Upper lobe of right lung (tissue), 1 donor: ENCODE measurements at places on chromosomes 13 and 19. TPM values are rescaled to one million over a fixed set of nuclear protein-coding genes. Genes with fewer than 3 reads are reported as not detected.

DNA sequence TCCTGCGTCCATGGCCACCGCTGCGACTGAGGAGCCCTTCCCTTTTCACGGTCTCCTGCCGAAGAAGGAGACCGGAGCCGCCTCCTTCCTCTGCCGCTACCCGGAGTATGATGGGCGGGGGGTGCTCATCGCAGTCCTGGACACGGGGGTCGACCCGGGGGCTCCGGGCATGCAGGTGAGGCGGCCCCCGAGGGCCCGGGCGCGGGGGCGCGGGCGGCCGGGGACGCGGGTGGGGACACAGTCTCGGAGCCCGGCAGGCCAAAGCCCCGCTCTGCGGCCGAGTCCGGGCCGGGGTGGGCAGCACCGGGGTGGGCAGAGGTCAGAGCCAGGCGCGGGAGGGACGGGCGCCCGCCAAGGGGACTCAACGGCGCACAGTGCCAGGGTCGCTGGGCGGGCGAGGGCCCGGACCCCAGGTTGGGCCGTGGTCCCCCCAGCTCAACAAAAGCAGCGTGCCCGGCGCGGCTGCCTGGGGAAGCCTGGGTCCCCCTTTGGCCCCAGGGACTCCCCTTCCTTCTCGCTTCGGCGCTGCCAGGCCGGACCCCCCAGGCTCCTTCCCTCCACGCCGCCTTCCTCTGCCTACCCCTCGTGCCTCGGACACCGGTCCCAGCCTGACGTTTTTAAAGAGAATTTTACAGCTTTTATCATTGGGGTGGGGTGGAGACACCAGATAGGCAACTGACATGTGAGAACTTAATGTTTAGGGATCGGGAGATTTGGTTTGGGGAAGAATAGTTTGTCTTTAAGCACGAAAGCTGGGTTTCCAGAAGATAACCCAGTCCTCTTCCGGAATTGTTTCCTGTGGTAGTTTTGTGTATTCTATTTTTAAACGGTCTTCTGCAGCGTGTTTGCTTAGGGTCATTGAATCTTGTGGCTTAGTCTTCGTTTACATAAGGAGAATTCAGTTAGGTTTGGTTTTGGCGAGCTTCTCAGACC lies 509 bp downstream of the TPP2 start:
- H3K27me3 ChIP-seq: no peaks in the 10 kb centered on the region
- DNase-seq: no peak
- peak overlapping the region; percentile 99 for H3K27ac ChIP-seq

DNA sequence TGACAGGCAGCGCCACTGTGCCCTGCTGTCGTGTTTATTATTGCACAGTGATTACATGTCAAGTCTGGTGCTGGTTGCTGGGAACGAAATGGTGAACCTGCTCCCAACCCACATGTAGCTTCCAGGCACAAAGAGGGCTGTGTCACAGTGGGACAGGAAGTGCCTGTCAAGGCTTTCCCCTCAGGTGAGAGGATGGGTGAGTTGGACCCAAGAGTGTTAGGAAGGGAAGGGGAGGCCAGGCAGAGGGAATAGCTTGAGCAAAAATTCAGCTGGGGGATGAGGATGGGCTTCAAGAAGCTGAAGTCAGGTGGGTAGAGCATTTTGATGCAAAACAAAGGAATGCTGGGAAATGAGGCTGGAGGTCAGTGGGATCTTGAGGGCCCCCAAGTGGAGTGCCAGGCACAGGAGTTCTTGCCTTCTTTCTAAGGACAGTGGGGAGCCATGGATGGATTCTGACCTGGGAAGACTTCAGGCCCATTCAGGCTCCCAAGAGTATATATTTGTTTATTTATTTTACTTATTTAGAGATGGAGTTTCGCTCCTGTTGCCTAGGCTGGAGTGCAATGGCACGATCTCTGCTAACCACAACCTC lies 8.5 kb upstream of the QTRT1 start:
- no peak overlapping the region for H3K27ac ChIP-seq
- peaks cover 47% of the 10 kb centered on the region for H3K36me3 ChIP-seq
- no peak for DNase-seq
- peaks cover 7% of the 10 kb centered on the region for H3K4me1 ChIP-seq
- no peaks in the 10 kb centered on the region for H3K27me3 ChIP-seq
- H3K4me3 ChIP-seq: no peak overlapping the region

Gene HIF3A
- total RNA-seq: 63.1 TPM

Gene PPM1N
- 0.67 TPM for total RNA-seq

Gene ZNF700
- total RNA-seq: 10.9 TPM

DNA sequence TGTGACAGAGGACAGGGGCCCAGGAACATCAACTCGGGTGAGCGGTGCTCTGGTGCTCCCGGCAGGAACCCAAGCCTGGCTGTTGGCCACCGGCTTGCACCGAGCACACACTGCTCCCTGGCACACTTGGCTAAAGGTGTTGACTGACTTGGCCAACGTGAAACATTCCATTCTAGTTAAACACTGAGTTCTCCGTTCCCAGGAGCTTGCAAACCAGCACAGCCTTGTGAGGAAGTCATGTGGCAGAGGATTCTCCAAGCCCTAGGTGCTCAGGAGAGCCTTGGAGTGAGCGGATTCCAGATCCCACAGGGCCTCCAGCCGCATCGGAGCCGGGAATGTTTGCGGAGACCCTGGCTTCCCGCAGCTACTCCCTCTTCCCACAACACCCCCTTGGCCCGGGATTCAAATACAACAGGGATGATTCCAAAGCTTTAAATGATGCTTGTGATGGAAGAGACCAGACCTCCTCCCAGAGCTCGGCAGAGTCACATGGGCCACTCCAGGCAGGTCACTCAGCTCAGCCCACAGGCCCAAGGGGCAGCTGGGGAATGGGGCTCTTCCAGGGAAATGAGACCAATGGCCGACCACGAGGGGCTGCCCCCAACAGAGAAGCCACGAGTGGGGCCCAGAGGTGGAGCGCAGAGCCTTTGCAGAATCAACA lies 2.9 kb downstream of the C13orf46 start:
- peak; percentile 87 for DNase-seq
- no peaks in the 10 kb centered on the region for H3K36me3 ChIP-seq
- H3K27me3 ChIP-seq: no peaks in the 10 kb centered on the region
- peak overlapping the region; percentile 75 for H3K27ac ChIP-seq

DNA sequence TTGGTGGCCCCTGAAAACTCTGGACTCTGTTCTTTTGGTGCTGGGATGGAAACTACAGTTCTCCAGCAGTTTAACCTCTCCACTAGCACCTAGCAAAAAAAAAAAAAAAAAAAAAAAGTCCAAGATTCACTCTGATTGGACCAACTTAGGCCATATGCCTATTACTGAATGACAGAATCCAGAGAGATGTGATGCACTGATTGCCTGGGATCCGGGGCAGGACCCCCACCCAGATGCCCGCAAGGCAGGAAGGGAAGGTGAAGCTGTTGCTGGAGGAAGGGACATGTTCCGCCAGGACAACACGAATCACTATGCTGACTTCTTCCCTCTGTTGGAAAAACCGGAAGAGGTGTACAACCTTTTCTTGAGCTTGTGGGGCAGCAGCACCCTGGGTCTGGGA lies 152.5 kb upstream of the ZNF536 start:
- no peak for DNase-seq
- no peaks in the 10 kb centered on the region for H3K36me3 ChIP-seq
- H3K27ac ChIP-seq: no peak overlapping the region

GRCh38 chr13:27270594-27271520 lies at the start of gene RASL11A:
Gene RASL11A (plus strand): TSS chr13:27270830. CDS start chr13:27270945, 115 bp downstream.
- H3K36me3 ChIP-seq: peaks cover 6% of the 10 kb centered on the region
- DNase-seq: peak; percentile 94
- H3K27me3 ChIP-seq: no peaks in the 10 kb centered on the region
- peak within 1 kb of the TSS; percentile 94 for H3K4me3 ChIP-seq

DNA sequence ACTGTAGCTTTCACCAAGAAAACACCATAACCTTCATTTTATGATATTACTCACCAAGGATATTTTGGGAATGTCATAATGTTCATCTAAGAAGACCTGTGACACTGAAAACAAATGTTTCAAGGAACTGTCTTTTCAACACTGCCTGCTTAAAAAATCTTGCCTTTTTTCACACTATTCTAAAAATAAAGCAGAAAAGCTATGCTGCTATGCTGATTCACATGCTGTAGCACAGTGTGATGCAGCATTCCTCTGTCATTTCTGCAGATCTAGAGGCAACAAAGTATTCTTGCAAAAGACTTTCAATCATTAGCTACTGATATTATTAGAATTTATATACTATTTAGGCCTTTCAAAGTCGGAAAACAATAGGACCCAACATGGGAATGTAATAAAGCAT lies 525.7 kb downstream of the UQCRFS1 start:
- no peaks in the 10 kb centered on the region for H3K27me3 ChIP-seq
- H3K4me1 ChIP-seq: no peaks in the 10 kb centered on the region
- H3K27ac ChIP-seq: no peak overlapping the region
- no peak overlapping the region for H3K4me3 ChIP-seq
- DNase-seq: no peak

DNA sequence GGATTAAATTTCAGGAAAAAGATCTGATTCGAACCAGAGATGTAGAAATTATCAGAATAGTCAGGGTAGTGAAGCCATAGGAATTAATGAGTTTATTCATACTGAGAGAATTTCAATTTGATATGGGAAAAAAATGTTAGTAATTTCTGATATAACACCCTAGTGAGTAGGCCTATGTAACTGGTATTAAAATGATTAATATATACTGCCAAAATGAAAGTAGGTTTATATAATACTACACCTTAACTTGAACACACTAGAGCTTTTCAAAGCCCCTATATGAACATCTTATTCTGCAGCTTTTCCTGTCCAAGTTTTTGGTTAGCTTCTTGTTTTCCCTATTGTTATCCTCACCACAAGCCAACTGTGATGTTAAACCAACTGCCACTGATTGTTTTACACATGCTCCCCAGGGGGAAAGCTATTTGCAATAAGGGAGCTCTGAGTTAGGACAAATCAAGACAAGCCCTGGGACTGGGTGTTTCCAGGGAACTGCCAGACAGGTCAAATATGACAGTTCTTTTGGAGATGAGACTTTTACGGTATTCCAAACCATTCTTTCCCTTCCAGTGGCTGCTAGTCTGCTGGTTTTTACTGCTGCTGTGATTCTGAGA lies 45.3 kb downstream of the FNDC3A start:
- H3K27ac ChIP-seq: no peak overlapping the region
- DNase-seq: no peak
- H3K4me1 ChIP-seq: no peaks in the 10 kb centered on the region
- H3K27me3 ChIP-seq: no peaks in the 10 kb centered on the region

Gene PSG11
- not detected for total RNA-seq

Gene CEACAM20
- 0.35 TPM for total RNA-seq

- H3K36me3 ChIP-seq: no peaks in the 10 kb centered on the region
- no peak for DNase-seq
- no peak overlapping the region for H3K4me3 ChIP-seq
- no peaks in the 10 kb centered on the region for H3K4me1 ChIP-seq
Measured at GRCh38 chr13:96388598-96388997, 298.7 kb downstream of the HS6ST3 start.

GRCh38 chr19:2112516-2113320 lies 16.0 kb downstream of the IZUMO4 start:
- H3K27ac ChIP-seq: no peak overlapping the region
- no peaks in the 10 kb centered on the region for H3K4me1 ChIP-seq
- H3K27me3 ChIP-seq: no peaks in the 10 kb centered on the region
- peaks cover 100% of the 10 kb centered on the region for H3K36me3 ChIP-seq
- no peak overlapping the region for H3K4me3 ChIP-seq

DNA sequence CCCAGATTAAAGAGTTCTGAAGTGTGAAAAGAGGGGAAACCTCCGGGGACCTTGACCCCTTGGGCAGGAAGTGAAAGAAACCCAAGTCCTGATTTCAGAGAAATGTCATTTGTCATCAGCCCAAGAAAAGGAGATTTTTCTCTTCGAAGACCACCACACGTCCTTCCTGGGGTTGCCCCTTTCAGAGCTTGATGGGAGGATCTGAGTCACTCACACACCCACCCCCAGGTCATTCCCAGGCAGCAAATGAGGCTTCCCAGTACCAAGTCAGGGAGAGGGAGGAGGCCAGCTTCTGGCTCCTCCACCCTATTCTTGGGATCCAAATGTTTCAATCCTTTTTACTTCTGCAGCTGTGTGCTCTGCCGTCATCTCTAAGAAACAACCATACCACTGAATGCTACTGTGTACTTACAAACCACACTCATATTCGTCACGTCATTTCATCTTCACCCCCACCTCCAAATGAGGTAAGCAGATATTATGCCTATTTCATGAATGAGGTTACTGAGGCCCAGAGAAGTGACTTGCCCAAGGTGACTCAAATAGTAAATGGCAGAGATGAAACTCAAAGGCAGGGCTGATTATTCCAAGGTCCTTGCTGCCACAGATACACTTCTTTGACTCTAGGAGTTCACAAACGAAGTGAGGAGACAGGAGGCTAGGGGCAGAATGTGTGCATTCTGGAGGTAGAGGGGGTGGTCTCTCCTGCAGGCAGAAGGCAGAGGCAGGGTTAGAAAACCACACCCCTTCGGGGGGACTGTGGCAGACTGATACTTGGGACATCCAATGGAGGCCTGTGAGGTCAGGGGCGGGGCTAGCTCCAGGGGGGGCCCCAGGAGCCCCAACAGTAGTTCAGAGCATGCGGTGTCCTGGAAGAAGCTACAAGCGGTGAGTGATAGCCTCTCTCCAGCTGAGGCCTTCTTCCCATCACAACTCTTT lies 5.0 kb upstream of the KMT2B start:
- H3K4me1 ChIP-seq: peaks cover 13% of the 10 kb centered on the region
- H3K36me3 ChIP-seq: no peaks in the 10 kb centered on the region
- no peak overlapping the region for H3K27ac ChIP-seq
- no peak overlapping the region for H3K4me3 ChIP-seq

- no peaks in the 10 kb centered on the region for H3K4me1 ChIP-seq
- no peak overlapping the region for H3K27ac ChIP-seq
- no peaks in the 10 kb centered on the region for H3K36me3 ChIP-seq
- no peak for DNase-seq
- H3K27me3 ChIP-seq: no peaks in the 10 kb centered on the region
- H3K4me3 ChIP-seq: no peak overlapping the region
Measured at GRCh38 chr13:27600711-27601110, 19.6 kb downstream of the LNX2 start.

- H3K4me3 ChIP-seq: peak overlapping the region; percentile 25
- H3K27ac ChIP-seq: peak overlapping the region; percentile 39
- H3K27me3 ChIP-seq: no peaks in the 10 kb centered on the region
- no peaks in the 10 kb centered on the region for H3K4me1 ChIP-seq
- H3K36me3 ChIP-seq: no peaks in the 10 kb centered on the region
Measured at GRCh38 chr13:50208826-50209335, 193.6 kb downstream of the KCNRG start.

Gene ZNF45
- 14.0 TPM for total RNA-seq

DNA sequence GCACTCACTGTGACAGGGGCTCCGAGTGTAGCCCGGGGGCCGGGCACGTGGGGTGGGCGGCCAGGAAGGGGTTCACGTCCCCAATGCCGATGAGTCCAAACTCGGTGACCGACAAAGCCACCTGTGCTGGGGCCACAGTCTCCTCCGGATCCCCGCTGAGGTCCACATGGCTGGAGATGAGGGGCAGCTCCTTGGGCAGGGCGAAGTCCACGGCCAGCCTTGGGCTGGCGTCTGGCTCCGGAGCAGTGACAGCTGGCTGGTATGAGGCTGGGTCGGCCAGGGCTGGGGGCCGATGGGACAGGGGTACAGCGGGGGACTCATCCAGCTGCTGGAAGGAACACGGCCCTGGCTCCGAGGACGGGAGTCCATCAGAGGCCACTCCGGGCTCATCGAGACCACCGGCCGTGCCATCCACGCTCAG lies 15.9 kb upstream of the PLPP2 start:
- peak; percentile 60 for DNase-seq
- no peak overlapping the region for H3K27ac ChIP-seq
- no peaks in the 10 kb centered on the region for H3K27me3 ChIP-seq
- H3K4me1 ChIP-seq: no peaks in the 10 kb centered on the region
- H3K36me3 ChIP-seq: peaks cover 56% of the 10 kb centered on the region
- H3K4me3 ChIP-seq: peak overlapping the region; percentile 32

Gene GAPDHS
- total RNA-seq: not detected

Gene DGKH
- total RNA-seq: 21.3 TPM
